EH (cell line): ENCODE measurements at places on chromosomes 5 and 9.

- no peak for DNase-seq
These were observed 47.0 kb downstream of the KIF24 start for GRCh38 chr9:34282096-34282495.

- no peak for DNase-seq
These were observed 661.1 kb downstream of the PTPRD start for GRCh38 chr9:9951556-9952160.

GRCh38 chr5:176542596-176543427 is 5.6 kb upstream of the RNF44 start:
- peak; percentile 20 for DNase-seq

- DNase-seq, result no peak
These were observed 64.7 kb upstream of the ORM1 start for GRCh38 chr9:114258218-114258617.

- no peak for DNase-seq
These were observed 36.0 kb upstream of the STXBP1 start for GRCh38 chr9:127575875-127576778.

- DNase-seq, result peak; percentile 81
These were observed 27.9 kb upstream of the RECK start for GRCh38 chr9:36008774-36009300.

DNA sequence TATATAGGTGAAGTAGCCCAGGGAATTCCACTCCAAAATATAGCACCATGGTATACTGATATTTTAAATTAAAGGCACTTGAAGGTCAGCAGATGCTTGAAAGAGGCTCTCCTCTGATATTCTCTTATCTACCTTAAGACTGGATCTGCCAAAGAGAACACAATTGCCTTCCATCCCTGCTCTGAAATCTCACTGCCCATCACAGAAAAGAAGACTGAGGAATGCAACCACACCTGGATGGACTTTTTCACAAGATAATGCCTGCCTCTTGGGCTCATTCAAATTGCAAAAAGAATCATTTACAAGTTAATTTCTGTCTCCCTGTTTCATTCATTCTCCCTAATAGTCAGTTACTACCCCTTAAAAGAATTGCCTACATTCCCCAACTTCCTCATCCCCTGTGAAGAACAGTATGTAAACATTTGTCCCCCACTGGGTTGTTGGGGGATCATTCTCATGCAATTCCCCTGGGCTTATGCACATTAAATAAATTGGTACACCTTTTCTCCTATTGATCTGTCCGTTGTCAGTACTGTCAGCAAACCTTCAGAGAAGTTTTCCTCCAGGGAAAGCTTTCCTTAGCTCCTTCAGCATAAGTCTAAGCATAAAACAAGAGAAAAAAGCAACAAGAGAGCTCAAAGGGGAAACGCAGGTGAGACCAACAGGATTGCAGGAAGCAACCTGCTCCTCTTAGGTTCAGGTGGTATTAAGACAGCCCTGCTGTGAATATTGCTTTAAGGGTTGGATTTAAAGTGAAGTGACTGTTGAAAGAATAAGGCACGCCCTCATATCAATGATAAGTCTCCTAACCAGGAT is 171.4 kb upstream of the SLC30A5 start:
- DNase-seq, result no peak

GRCh38 chr9:88950341-88951154 is 40.7 kb upstream of the S1PR3 start:
- DNase-seq, result peak; percentile 88

- no peak for DNase-seq
These were observed 60.1 kb downstream of the SEMA6A start for GRCh38 chr5:116514421-116514970.

DNA sequence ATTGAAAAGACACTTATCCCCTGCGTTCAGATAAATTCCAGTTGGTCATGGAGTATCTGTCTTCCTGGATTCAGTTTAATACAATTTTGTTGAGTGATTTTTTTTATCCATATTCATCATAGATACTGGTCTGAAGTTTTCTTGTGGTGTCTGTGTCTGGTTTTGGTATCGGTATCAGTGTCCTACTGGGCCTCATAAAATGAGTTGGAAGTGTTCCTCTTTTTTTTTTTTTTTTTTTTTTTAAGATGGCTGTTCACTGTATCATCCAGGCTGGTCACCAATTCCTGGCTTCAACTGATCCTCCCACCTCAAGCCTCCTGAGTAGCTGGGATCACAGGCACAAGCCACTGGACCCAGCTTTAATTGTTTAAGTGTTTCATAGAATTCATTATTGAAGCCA is 2.9 kb upstream of the CAMSAP1 start:
- no peak for DNase-seq

- DNase-seq, result no peak
These were observed 67.8 kb downstream of the AK8 start for GRCh38 chr9:132810314-132810713.

DNA sequence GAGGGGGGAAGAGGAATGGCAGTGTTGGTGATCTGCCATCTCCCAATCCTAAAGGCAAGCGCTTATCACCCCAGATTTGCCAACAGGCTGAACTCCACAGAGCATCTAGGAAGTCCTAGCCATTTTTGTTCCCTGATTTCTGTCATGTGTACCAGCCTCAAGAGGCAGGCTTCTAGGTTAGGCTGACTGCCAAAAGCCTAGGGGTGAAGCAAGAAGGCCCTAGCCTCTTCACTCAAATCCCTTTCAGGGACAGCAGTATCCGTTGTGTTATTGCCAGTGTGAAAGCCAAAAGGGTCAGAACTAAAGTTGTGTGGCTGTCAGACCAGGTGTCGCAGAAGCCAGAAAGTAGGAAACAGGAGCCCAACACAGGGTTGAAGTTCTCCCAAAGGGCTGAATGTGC is 14.7 kb downstream of the IGIP start:
- no peak for DNase-seq

DNA sequence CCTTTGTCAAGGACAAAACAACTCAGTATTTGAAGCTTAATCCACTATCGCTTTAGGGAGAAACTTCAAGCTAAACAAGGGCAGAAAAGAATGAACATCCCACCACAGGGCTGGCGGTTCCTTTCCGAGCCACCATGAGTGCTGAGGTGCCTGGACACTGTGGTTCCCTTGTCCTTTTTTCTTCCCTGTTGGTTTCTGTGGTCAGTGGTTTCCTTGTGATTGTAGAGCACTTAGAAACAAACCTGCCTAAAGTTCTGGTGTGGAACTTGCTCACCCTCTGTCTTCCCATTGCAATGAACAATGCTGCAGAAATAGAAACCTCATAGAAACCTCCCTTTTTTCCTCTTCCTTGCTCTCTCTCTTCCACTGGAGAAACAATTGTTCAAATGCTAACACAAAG is 79.3 kb upstream of the TBC1D2 start:
- no peak for DNase-seq

DNA sequence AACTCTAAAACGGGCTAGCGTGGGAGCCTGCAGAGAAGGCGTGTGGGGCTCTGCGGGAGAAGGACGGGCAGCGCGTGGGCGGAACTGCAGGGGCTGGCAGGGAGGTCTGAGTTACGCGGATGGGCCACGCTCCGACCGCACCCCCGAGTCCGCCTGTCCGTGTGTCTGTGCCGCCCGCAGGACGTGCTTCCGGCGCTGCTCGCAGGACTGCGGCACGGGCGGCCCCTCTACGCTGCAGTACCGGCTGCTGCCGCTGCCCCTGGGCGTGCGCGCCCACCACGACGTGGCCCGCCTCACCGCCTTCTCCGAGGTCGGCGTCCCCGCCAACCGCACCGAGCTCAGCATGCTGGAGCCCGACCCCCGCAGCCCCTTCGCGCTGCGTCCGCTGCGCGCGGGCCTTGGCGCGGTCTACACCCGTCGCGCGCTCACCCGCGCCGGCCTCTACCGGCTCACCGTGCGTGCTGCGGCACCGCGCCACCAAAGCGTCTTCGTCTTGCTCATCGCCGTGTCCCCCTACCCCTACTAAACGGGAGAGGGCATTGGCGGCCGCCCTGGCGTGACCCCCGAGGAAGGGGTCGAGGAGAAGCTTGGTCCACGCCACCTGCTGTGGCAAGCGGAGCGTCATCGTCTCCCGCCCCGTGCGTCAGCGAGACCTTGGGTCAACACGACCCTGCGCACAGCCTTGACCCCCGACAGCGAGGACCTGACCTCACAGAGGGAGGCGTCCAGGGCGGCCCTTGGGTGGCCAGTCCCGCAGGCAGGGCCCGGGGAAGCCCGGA is 11.4 kb upstream of the ASS1 start:
- DNase-seq, result peak; percentile 65

GRCh38 chr9:127208416-127208815 is 56.2 kb upstream of the GARNL3 start:
- DNase-seq, result no peak

DNA sequence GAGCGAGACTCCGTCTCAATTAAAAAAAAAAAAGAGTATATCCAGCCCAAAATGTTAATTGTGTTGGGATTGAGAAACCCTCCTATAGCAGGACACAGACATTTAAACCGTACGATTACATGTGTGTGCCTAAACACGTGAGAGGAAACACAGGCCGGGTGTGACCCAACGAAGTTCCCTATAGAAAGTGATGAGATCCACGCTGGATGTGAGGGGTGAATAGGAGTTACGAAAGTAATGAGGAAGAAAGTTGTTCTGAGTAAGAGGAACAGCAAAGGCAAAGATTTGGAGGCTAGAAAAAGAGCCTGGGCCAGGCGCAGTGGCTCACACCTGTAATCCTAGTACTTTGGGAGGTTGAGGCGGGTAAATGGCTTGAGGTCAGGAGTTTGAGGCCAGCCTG is 13.6 kb downstream of the NAIF1 start:
- DNase-seq, result no peak

DNA sequence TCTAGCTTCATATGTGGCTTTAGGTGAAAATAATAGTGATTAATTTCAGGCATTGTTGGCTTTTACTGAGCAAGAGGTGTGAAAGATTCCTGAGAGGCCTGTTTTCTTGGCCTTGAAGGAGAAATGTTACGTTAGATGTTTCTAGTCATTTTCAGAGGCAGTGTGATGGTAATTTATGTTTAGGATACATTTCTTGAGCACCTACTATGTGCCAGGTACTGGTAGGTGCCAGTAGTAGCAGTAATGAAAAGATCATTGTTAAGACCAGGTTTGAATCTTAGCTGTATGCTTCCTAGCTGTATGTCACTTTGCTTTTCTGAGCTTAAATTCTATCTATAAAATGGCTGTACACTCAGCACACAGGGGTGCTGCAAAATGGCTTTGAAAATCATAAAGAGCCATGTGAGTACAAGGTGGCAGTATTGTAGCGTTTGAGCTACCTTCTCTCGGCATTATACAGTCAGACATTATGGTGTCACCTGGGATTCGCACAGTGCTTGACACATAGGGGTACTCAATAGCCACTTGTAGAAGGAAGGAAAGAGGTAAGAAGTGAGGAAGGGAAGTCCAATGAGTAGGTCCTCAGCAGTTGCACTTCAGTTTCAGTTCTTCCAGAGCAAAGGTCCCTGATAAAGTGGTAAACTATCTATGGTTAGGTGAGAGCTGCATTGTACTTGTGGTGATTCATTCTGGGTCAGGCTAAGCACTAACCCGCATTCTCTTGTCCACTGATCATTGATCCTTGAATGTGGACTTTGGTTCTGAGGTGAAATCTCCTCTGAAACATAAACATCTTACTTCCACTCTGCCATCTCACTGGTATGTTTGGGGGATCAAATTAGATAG is 166.5 kb upstream of the NR3C1 start:
- DNase-seq, result no peak

DNA sequence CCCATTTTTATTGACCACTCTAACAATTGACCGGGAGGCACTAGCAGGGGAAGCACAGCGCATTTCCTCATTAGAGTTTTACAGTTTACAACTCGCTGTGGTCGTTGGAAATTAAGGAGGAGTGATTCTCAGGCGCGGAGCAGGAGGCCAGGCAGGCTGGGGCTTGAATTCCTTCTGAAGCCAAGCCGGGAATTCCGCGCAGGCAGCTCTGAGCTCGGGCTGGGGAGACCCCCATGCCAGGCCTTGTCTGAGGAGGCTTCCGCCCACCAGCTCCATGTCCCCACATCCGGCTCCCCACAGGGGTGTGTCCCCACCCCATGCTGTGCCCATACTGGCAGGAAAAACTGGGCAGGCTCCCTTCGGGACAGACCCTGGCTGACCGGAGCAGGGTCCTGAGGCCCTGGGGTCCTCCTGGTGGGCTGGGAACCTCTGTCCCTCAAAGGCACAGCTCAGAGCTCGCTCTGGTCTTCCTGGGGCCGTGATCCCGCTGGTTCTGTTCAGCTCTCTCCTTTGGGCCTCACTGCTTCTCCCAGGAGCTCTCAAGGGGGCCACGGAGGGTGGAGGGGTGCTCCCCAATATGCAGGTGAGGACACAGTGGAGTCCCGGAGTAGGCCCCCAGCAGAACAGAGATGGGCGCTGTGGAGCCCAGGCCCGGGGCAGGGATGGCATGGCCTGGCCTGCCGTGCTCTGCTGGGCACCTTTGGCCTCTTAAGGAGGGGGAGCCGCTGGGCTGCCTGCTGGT is 1.3 kb upstream of the NRARP start:
- DNase-seq, result no peak

DNA sequence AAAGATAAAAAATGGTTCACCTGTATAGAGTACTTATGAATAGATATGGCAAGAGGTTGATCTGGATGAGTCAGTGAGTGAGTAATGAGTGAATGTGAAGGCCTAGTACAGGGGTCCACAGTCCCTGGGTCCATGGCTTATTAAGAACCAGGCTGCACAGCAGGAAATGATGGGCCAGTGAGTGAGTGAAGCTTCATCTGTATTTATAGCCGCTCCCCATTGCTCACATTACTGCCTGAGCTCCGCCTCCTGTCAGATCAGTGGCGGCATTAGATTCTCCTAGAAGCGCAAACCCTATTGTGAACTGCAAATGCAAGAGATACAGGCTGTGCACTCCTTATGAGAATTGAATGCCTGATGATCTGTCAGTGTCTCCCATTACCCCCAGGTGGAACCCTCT is 307.7 kb upstream of the ZNF608 start:
- no peak for DNase-seq

GRCh38 chr5:1570975-1571374 is 47.2 kb upstream of the LPCAT1 start:
- no peak for DNase-seq

DNA sequence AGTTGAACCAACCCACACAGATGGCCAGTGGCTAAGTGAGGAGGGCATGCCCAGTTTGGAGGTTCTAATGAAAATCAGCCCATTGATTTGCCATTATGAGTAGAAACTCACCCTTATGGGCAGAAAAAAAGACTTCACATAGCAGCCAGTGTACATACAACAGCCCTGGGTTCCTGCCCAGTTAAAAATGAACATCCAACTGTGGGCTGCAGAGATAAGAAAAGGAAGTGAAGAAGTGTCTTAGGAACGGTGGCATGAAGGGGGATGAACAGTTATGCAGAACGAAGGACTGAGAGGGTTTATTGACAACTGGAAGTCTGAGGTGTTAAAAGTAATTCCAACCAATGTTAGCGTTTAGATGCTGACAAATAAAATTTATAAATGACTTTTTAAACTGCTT is 118.4 kb downstream of the MARCHF3 start:
- no peak for DNase-seq

DNA sequence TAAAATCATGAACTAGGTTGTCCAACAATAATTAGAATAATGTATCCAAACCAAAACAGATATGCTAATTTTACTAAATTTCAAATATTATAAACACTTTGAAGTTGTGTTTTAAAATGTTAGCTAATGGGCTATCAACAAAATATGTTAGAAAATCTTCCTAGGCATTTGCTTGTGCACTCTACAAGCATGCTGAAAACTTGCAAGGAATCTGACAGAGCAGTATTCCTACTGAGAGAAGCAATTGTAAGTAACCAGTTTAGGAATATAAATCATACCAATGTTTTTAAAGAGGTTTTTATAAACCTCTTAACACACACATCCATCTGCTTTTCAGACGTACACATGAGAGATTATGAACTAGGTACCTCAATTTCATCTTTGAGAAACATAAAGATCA is 228.4 kb upstream of the TBCA start:
- DNase-seq, result peak; percentile 13
